ENCODE measurements at places on chromosomes 11 and 22.

DNA sequence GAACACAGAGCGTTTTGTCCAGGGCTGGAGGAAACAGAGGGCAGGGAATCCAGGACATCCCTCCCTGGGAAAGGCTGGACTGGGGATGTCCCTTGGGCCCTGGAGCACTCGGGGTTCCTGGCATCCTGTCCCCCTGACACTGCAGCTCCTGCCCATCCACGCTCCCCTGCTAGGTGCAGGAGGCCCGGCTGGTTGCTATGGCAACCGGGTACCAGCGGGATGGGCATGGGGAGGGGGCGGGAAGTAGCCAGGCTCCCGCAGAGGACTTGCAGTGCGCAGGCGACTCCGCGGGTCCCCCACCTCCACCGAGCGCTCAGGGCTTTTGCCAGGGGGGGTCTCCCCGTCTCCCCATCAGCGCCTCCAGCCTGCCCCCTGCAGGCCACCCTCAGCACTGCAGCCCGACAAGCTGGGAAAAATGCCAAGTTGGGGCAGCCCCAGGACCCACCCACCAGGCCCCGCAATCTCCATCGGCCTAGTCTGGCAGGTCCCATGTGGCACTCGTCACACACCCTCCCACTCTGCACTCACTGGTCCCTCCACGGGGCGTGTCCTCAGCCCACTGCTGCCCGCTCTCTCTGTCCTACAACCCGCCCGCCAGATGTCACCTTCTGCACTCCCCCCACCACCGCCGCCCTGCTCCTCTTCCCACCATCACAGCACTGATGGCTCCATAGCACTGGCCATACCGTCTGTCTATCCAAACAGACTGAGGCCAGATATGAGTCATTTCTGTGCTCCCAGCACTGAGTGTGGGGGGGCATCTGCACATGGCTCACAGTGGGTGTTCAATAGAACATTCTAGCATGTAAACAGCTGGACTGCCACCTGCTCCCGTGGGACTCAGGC, 31.5 kb downstream of the KIAA0930 start:
- peak; percentile 81 for DNase-seq

- no peak for DNase-seq
These were observed 16.3 kb downstream of the LTO1 start for GRCh38 chr11:69658626-69659450.

DNA sequence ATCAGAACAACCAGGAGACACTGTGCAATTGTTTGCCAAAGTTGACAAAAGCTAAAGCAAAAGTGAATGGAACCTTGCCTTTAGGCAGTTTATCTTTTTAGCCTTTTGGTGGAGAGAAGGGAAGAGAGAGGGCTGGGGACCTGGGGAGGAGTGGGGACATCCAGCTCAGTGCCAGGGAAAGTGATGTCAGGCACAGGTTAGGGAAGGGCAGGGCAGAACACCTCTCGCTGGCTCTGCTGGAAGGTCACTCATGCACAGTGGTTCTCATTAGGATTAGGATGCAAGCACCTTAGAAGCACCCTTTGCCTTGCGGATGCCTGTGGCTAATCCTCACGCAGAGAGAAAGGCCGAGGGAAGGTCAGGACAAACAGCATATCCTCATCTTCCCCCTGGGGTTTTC, 14.3 kb upstream of the LINC01488 start:
- DNase-seq = no peak

DNA sequence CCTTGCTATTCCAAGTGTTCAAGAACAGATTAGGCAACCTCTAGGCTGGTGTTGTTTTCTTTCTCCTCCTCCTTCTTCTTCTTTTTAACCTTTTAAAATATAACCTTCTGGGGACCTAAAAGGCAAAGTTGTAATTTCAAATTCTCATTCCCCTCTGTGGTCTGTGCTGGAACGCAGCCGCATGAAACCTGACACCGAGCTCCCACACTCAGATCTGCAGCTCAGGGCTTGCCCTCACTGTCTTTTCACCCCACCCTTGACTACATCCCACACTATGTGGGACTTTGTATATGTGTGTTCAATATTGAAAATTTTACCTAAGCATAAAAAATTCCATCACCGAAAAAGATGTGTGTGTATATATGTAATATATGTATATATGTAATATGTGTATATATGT, 62.0 kb upstream of the ARHGAP42 start:
- DNase-seq = no peak

DNA sequence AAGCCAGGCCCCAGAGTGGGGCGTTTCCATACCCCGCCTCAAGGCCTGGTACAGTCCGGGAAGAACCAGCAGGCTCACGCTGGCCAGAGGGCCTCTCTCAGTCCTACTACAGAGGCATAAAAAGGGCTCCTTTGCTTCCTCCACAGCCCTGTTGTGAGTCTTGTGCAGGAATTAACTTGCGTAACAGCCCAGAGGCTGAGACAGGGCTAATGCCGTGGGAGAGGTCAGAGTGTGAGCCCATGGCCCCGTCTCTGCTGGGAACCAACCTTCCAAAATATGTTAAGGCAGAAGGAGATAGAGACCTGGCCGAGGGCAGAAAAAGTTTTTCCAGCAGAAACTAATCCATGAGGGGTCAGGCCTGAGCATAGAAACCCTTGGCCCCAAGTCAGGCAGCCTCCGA, 19.9 kb upstream of the TMEM184B start:
- DNase-seq = no peak

DNA sequence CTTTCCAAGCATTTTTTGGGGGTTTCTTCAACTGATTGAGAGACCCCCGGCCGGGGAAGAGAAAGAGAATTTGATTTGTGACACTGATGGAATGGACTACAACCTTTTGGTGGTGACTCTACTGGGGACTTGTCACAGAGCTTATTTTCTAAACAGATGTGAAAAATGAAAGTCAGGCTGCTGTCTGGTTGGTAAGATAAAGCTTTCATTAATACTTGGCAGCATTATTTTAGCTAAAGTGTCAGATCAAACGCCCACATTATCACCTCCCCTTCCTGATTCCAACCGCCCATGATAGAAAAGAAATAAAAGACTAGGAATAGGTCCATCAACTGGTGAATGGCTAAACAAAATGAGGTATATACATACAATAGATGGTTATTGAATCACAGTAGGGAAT, 45.6 kb upstream of the EHF start:
- DNase-seq = no peak

DNA sequence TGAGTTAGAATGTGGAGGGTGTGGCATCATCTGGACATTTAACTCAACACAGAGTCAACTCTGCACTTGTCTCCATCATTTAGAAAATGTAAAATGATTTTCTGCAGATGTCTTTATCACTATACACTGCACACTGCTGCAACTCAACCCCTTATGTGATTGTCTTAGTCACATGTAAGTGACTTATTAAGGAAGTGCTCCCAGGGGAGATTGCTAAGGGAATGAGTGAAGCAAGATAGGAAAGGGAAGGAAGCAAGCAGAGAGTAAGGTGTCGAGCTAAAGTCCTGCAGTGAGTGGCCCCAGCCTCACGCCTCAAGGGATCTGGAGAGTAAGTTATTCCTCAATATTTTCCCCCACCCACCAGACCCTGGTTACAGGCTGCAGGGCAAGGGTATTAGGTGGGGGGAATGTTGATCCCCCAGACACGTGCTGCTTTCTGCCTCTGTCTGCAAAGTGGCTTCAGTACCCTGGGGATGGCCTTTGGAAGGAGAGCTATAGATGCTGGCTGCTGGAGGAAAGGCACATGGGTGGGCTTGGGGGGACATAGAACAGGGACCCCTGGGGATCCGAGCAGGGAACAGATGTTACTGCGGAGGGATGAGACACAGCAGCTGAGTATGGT, 7.2 kb upstream of the CBX6 start:
- no peak for DNase-seq

DNA sequence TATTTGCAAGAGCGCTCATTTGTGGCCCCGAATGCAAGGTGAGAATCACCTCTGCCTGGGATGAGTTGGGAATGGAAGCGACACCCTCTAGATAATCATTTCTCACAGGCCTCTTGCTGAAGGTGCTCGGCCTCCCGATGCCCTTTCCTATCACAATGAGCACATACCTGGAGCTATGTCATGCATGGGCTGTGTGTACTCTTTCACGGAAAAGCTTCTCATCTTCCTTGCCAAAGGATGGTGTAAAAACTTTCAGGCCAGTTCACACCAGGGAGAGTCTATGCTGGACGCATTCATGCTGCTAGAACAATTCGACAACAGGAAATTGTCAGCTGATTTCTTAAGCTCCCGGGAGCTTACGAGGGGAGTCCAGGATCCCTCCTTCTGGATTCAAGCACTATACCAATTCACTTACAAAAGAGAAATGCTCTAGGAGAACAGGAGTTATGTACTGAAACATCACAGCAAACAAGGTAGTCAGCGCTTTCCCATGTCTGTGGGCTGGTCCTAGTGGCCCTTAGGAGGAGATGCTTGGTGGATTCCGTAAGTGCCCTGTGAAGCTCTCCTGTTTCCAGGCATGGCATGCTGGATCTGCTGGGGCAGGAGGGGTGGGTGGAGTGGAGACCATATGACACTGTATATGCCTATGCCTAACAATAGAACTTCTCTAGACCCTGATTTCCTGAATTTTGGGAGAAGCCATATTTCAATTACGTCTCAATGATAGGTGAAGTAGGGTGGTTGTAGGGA, 53.1 kb upstream of the B3GAT1 start:
- no peak for DNase-seq

DNA sequence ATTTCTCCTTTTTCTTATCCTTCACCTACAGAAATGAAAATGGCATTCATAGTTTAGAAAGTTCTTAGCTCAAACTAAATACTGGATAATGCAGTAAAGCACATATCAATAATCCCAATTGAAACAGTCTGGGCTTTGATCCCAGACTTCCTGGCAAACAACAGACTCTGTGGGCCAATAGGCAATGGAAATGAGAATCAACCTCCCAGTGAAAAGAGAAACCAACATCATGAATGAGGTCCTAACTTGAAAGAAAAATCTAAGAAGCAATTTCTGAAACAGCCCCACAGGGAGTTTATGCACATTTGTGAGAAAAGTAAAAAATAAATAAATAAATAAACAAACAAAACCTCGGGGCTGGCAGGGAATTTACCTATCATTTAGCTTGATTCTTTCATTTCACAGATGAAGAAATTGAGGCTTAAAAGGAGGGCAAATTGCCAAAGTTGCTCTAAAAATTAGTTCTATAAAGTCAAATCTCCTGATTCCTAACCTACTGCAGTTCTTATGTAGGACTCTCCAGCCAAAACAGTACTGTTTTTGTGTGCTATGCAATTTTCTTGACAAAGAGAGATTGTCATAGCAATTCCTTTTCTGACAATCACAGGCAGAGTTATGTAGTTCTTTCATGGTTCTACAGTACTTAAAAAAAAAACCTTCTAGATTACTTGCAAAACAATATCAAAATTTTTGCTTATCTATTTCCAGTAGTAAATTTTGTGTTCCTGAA, 265.8 kb downstream of the GRM5 start:
- DNase-seq = no peak

DNA sequence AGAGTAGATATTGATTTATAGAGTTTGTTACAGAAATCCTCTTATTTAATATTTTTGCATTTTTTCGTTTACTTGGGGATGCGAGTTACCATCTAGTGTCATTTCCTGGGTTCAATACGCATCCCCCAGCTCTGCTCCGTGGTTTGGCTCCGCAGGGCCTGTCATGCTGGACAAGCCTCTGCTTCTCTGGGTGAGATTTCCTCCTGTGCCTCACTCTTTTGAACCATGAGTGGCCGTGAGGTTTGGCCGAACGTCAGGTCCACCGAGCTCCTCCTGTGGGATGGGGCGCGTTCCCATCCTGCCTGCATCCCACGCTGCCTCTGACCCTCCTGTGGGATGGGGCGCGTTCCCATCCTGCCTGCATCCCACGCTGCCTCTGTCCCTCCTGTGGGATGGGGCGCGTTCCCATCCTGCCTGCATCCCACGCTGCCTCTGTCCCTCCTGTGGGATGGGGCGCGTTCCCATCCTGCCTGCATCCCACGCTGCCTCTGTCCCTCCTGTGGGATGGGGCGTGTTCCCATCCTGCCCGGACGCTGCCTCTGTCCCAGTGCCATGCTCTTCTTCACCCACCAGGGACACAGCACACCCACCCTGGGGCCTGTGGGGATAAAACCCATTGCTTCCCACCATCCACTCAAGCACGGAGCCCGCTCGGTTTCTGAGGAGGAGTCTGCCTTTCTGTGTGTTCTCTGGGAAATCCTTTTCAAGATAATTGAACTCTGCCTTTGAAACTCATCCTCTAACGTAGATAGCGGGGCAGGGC, 506.8 kb downstream of the BRD1 start:
- no peak for DNase-seq
